ENCODE measurements at places on chromosomes 16 and 17.

DNA sequence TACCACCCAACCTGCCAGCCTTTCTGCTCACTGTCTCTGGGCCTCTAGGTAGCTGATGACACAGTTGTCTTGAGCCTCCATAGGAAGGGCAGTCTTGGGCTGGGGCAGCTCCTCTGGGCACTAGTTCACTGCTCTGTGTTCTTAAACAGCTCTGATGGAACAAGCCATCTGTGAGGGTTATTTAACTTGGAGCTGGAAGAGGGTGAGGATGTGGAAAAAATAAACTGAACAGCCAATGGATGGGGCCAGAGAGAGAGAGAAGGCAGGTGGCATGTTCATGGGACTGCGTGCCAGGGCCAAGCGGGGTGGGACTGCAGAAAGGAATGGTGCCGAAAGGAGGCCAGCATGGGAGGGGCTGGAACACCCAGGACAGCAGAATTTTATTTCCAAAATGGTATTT is 52.6 kb downstream of the HIC1 start:
- DNase-seq, result no peak

DNA sequence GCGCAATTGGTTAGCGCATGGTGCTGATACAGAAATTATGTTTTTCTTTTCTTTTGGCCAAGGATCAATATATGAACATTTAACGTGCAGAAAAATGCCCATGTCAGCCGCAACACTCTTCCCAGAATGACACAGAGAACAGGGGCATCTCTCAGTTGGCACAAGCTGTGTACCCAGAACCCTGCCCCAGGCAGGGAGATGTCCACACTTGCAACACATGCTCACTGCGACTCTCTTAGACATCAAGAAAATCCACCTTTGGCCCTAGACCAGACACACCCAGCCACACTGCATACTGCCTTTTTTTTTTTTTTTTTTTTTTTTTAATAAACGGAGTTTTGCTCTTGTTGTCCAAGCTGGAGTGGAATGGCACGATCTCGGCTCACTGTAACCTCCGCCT is 17.0 kb downstream of the PITPNA start:
- DNase-seq, result peak; percentile 64

DNA sequence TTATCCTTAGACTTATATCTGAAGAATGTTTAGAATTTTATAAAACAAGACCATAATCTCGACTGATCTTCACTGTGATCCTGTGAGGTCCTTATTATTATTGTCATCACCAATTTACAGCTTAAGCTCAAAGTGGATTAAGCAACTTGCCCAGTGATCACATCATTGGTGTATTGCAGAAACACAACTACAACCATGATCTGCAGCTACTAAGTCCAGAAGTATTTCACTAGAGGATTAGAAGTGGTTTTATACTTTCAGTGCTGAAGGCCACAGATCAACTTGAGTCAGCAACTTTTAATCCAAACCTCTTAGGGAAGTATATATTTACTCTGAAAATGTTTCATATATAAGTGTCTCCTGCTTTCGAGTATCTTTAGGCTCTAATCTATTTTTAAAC is 624.3 kb upstream of the SOX9 start:
- no peak for DNase-seq

DNA sequence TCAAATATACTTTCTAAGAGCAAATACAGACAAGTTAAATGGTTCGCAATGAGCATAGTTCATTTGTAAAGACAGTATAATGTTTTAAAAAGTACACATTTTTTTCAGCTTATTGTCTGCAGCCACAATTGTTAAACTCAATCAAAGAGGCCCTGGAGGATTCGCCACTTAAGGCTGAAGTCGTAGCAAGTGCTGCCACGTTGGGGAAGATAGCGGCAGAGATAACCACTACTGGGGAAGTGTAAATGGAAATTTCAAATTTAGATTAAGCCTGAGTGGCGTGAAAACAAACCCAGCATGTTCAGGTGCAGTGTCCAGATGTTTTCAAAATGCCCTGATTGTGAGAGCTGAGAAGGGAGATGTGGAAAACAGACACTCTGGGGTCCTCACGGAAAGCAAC is 8.4 kb downstream of the PMP22 start:
- no peak for DNase-seq

GRCh38 chr17:62690168-62690897 is 62.9 kb downstream of the MRC2 start:
- DNase-seq, result no peak

DNA sequence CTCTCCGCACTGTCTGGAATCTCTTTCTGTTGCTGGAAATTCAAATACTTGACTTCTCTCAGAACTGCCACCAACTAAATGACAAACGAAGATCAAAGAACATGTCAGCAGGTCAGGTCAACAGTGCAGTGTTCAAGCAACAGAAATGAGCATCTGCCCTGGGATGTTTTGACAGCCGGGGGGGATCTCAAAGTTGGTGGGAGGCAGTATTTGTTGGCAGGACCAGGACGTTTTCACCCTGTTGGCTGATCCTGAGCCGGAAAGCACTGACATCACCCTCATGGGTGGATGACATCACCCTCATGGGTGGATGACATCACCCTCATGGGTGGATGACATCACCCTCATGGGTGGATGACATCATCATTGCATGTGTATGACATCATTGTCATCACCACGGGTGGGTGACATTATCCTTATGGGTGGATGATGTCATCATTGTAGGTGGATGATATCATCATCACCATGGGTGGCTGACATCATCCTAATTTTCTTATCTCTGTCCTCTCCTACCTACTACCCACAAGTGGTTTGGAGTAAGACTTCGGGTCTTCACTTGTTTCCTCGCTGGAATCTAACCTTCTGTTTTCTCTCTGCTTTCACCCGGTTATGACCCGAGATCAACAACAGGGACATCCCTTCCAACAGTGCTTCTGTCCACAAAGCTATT is 18.9 kb downstream of the DNAH17 start:
- no peak for DNase-seq

Measured in left lobe of liver (tissue), 2 donors.